ENCODE measurements at places on chromosomes 11 and 22.
A peak's percentile ranks its signal among the peaks of the same experiment; 100 is the strongest.

DNA sequence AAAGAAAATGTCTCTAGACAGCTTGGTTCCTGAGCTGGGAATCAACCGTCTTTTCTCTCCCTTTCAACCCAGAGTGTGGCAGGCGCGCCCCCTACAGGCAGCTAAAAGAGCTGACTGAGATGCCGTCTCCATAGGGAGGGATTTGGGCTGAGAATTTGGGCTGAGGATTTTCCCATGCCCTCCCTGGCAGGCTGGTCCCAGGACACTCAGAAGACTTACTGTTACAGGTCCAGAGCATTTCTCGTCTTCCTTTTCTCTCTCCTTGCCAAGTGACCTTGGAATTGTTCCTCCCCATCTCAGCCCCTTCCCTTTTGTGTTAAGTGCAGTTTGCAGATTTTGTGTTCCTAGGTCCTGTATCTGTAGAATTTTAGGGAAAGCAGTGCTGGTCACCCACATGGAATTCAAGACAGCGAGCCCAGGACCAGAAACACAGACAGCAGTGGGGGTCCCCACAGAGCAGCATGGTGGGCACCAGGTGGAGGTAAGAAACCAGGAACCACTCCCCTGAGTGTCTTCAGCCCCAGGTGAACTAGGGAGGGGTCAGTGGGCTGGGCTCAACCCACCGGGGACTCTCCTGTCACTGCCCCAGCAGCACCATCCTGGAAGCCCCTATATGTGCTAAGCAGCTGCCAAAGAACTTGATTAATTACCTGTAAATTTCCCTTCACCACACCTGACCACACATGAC, 9.9 kb upstream of the IGLL5 start:
- DNase-seq = peak; percentile 38

- DNase-seq = peak; percentile 0
Observed at GRCh38 chr11:19811380-19811779, 98.7 kb downstream of the NAV2 start.

DNA sequence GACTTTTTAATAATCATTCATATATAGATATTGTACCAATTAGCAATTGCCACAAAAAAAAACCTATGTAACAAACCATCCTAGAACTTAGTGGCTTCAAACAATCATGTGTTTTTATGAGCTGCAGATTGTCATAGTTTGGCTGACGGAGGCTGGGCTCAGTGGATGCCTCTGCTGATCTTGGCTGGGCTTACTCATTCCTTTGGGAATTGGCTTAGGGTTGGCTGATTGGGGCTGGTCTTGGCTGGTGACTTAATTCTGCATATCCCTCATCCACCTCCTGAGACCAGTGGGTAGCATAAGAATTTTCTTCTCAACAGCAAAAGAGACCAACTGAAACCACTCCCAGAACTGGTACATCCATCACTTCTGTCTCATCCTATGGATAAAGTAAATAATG, 57.9 kb upstream of the PHF21B start:
- DNase-seq = no peak

GRCh38 chr11:127843483-127844396, 743.6 kb downstream of the ETS1 start:
- peak; percentile 37 for DNase-seq

DNA sequence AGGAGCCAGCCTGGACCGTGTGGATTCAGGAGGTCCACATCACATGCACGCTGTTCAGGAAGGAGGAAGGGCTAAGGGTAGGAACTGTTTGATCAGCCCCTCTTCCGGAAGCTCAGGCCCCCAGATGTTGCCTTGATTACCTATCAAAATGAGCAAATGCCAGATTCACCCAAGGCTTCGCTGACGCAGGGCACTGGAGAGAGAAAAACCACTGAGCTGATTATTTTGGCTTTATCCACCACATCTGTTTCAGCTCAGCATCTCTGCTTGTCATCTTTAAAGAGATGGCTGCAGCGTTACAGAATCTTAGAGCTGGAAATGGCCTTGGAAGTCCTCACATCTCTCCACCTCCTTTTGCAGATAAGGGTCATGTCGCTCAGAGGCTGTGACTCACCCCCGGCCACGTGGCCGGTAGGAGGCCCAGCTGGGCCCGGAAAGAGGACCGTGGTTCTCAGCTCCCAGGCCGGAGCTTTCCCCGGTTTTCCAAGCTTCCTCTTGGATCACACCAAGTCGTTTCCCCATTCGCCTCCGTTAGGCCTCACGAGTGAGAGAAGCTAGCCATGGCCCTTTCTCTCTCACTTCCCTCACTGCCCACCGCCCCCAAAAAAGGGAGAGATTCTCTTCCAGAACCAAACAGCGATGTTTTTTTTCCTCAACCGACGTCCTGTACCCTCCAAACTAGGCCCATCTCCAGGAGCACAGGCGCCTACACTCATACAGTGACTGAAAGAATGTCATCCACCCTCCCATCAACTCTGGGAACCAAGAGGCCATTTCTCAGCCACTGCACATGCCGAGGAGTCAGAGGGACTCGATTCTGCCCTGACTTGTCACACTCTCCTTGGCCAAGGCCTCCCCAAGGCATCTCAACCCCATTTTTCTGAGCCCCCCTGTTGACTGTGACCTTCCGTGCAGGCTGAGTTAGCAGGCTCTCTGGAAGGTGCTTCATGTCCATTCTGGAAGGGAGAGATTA, 37.6 kb downstream of the LIF start:
- DNase-seq = no peak

DNA sequence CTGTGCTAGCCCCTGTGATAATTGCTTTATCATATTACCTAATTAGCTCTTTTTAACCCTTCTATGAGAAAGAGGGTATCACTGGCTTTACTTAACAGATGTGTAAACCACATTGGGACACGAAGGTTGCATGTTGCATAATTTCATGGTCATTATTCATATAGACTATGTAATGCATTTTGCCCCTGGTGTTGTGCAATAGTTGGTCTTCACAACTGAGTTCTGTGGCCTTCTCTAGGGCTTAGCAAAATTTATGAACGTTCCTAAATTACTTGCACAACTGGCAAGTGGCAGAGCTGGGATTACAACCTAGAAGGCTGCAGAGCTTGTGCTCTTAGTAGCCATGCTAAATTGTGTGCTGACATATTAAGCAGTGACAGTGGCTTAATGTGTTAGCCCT, 34.6 kb upstream of the PDGFD start:
- peak; percentile 3 for DNase-seq

GRCh38 chr22:48824712-48825651, 1002.7 kb downstream of the BRD1 start:
- DNase-seq = no peak

DNA sequence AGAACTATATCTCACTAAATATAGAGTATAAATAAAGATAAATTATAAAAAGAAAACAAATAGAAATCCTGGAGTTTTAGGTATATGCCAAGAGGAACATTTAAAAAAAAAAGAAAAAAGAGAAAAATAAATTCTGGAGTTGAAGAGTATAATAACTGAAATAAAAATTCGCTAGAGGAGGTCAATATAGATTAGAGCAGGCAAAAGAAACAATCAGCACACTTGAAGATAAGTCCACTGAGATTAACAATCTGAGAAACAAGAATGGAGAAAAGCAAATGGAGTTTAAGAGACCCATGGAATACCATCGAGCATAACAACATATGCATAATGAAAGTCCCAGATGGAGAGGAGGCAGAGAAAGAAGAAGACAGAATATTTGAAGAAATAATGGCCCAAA, 14.3 kb upstream of the BEST1 start:
- no peak for DNase-seq

GRCh38 chr11:112162761-112163546, 940 bp downstream of the IL18 start:
- DNase-seq = no peak

- DNase-seq = peak; percentile 28
Observed at GRCh38 chr22:35329114-35329847, 29.6 kb downstream of the TOM1 start.

DNA sequence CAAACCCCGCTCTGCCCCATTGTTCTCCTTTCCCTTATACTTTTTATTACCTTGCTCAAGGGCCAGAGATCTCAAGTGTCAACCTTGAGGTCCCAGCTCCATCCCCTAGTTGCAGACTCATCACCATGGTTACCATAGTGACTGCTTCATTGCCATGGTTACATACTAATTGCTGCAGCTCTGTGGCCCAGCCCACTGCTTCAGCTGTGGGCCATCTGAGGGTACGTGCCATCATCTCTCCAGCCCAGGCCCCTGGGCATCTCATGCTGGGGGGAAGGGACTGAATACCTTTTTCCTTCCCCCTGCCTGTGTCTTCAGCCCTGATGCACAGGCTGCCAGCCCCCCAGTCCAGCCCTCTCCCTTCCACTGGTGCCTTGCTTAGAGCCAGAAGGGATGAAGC, 22.2 kb downstream of the TREH start:
- no peak for DNase-seq

GRCh38 chr11:90532125-90532524, 309.3 kb upstream of the CHORDC1 start:
- no peak for DNase-seq

DNA sequence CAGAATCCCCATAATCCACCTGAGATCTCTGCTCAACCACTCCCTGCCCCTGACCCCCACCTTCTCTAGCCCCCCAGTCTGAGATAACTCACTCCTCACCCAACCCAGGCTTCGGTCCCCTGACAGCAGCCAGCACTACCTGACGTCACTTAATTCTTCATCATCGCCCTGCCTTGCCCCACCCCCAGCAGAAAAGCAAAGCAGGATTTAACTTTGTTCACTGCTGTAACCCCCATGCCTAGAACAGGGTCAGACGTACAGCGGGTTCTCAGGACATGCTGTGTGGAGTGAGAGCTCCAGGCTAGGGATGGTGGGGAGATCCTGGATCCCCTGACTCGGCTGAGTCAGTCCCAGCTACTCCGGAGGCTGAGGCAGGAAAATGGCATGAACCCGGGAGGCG, 45.8 kb downstream of the ELFN2 start:
- DNase-seq = no peak

DNA sequence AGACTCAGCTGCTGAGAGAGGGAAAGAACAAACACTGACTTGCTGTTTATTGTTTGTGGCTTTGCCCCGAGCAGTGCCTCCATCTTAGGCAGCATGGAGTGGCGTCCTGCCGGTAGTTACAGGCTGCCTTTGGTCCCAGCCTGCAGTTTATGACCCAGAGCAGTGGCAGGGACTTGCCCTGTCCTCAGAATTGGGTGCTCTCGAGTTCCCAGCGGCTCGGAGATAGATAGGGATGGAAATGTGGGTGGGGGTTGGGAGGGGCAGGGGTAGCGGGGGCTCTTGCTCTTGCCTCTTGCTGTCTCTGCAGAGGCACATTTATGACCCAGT, 3.1 kb downstream of the ALX4 start:
- DNase-seq = no peak

GRCh38 chr11:8808226-8808585, 102.8 kb upstream of the AKIP1 start:
- DNase-seq = no peak

DNA sequence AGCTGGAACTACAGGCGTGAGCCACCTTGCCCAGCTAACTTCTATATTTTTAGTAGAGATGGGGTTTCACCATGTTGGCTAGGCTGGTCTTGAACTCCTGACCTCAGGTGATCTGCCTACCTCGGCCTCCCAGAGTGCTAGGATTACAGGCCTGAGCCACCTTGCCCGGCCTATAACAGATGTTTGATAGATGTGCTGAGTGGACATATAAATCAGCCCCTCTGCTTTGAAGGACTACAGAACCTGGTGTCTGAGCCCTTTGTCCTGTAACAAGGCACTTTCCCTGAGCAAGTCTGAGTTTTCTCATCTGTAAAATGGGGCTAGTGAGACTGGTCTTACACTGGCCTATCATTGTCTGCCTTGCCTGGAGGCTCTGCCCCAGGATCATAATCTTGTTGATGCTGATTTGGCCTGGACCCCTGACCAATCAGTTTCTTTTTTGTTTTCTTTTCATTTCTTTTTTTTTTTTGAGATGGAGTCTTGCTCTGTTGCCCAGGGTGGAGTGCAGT, 7.0 kb downstream of the RIN1 start:
- DNase-seq = no peak

DNA sequence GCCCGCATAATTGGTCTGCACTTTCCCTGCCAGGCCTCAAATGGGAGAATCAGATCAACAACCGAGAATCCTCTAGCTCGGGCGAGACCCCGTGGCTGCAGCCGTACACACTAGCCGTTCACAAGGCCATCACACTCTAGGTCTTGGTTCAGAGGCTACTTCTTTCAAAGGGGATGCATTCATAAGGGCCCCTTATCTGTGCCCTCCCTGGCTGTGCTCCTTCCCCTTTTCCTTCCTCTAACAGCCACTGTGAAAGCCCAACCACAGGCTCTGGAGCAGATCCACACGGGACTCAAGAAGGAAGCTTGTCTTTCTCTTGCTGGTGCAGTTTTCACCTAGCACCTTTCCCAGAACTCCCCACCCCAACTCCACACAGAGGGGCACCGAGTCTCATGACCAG, 24.5 kb downstream of the SMIM38 start:
- peak; percentile 29 for DNase-seq

- no peak for DNase-seq
Observed at GRCh38 chr22:23264610-23265367, 84.5 kb downstream of the BCR start.

GRCh38 chr11:13141731-13142709, 132.9 kb downstream of the RASSF10 start:
- no peak for DNase-seq

DNA sequence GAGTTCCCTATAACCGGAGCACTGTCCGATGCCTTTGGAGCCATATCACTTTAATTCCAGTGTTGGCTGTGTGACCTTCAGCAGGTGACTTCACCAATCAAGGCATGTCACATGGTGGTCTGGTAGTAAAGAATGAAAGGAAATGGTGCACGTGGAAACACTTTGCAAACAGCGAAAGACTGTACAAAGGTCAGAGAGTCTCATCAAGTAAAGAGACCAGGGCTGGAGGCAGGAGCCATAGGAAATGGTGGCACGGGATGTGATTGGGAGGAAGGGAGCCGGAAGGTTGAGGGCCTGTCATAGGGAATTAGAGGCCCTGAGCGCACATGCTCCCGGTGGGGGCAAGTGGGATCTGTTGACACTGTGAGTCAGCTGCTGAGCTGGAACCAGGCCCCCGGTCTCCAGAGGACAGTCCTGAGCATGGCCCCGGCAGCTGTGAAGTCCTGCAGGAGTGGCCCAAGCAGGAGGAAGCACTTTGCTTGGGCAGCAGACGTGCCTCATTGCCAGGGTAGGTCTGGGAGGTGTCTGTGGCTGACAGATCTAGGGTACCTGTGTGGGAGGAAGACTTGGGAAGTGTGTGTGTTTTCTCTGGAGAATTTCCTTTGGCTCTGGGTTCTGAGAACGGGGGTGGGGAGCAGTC, 2.0 kb downstream of the DAGLA start:
- DNase-seq = no peak

DNA sequence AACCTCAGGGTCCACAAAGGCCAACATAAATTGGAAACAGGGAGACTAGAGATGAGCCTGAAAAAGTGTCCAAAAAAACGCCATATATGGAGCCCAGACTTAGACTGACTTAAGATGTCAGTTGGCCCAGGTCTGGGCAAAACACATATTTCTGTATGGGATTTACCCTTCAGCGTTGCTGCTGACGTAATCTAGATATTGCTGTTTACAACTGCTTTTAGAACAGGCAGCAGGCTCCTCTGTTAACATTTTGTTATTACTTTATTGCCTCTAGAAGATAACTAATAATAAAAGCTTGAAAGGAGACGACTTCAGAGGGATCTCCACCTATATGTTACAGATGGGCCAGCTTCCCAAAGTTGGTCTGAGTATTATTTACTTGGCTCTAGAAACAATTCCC, 8.7 kb downstream of the ME3 start:
- no peak for DNase-seq

GRCh38 chr22:40651563-40652501, 15.3 kb upstream of the MRTFA start:
- peak; percentile 96 for DNase-seq

Data from KBM-7 (cell line).